Stimulated activated CD4-positive, alpha-beta T cell treated with anti-CD3 and anti-CD28 coated beads, TNF-alpha, amount 100 ng/mL, for 1 hour (primary cell): ENCODE measurements at places on chromosomes 1 and 21.
A peak's percentile ranks its signal among the peaks of the same experiment; 100 is the strongest.

- DNase-seq = no peak
These were observed 34.5 kb downstream of the ARID4B start for GRCh38 chr1:235293322-235293942.

DNA sequence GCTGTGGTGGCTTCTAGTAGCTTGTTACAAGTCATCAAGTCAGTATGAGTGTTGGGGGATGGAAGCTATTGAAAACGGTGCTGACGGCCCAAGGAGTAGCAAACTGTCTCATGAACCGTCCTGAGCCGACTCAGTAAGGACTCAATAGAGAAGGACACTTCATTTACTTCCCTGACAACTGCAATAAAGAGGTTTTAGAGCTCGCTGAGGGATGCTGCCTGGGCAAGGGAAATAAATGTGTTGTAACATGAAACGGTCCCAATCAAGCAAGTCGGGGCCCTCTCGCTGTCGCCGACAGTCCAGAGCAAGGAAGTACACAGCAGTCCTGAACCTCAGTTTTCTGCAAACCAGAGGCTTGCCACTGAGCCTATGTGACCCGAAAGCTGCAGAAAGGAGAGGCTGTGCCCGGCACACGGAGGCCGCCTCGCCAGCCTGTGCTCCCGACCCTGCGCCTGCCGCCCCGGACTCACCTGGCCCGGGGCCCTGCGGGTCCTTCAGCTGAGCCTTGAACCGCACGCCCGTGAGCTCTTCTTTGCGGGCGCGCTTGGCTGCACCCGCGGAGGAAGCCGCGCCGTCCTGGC is 423 bp downstream of the URB1 start:
- DNase-seq = peak; percentile 7

DNA sequence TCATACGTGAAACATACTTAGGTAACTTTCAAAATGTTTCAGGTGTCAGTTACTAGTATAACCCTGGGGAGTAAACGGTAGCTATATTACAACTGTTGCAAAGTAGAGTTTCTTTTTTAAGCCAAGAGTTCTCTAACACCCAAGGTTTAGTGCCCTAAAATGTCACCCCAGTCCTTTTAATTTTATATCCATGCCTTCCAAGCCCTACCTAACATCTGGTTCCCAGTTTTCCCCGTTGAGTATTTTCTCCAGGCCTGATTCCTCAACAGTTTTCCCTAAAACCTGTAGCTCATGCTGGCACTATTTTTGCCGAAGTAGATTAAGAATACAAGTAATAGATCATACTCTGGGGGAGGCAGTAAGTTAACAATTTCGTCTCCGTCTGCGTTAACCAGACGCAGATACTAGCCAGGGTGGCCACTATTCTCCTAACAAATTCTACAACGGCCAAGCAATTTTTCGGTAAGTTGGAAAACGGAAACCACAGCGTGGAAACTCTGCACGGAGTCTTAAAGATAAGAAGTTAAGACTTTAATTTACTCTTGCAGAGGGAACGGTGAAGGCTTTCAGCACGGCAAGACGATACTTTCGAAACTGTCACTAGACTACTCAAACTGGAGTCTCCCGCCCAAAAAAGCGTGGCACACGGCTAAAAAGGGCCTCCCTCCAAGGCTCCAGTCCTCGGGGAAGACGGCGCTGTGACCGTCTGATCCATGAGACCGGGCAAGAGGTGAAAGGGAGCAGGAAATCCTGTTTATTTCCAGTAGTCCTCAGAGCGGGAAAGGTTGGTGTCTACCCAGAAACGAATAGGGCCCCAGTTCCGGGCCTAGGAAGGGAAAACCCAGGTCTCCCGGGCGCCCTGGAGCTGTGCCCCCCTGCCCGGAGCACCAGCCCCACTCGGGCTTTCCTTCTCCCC is 945 bp downstream of the SRSF4 start:
- DNase-seq = peak; percentile 5

GRCh38 chr1:35505911-35506798 is 51.0 kb downstream of the KIAA0319L start:
- DNase-seq = no peak

- no peak for DNase-seq
These were observed 76.0 kb downstream of the GFI1 start for GRCh38 chr1:92410706-92411105.

DNA sequence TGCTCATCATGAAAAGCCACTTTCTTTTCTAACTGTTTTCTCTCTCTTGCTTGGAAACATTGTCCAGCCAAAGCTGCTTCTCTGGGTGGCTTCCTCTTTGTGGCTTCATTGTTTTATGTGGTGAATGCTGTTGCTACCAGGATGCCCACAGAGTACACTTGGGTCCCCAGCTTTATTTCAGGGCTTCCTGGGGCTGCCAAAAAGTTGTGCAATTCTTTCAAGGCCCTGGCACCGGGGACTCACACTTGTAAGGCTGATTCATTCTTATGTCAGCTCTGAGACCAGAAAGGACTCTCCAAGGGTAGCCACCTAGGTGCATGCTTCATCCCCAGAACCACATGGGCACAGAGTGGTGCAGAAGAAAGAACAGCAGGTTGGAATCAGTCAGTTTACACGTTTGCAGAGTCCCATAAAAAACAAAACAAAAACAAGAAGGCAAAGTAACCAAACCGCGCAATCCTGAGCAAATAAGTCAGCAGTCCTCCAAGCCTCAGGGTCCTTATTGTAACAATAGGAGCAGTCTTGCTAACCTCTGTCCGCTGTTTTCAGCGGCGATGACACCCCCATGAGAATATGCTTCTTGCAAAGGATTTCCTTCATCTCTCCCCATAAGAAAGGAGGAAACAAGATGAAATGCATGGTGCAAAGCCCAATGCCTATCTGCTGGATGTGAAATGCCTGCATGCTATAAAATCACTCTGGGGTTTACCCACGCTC is 89.9 kb upstream of the SSX2IP start:
- no peak for DNase-seq

DNA sequence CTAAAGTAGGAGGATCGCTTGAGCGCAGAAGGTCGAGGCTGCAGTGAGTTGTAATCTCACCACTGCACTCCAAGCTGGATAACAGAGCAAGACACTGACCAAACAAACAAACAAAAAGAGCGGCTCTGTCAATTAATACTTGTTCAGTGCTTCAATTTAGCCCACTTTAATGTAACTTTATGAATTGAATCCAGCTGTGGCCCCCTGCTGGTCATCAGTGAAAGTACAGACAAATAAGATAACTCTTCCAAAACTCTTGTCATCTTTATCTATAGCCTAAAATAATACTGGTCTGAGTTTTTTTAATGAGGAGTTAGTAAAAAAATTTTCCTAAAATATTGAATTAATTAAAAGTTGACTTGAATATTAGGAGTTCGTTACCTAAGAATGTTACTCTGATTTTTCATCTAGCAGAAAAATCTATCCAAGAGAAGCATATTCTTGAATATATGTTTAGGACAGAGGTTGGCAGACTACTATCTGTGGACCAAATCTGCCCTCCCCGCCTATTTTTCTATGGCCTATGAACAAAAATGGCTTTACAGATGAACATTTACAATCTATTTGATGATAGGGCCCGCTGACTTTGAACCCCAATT is 26.1 kb downstream of the ATP5PF start:
- peak; percentile 18 for DNase-seq
